ENCODE measurements at places on chromosomes 2 and 18.
A peak's percentile ranks its signal among the peaks of the same experiment; 100 is the strongest.

DNA sequence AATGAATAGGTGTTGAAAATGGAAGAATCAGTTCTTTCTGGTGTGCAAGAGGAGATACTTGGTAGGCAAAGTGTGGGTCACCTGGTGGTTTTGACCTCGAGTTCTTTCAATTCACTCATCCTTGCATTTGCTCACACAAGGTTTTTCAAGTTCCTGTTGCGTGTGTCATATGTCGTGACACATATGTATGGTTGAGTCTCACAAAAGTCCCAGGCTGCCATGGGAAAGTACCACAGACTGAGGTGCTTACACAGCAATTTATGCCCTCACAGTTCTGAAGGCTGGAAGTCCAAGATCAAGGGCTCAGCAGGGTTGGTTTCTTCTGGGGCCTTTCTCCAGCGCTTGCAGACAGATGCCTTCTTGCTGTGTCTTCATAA, 64.4 kb downstream of the NCK2 start:
- no peak for DNase-seq

GRCh38 chr2:9401646-9402371, 21.5 kb downstream of the ITGB1BP1 start:
- no peak for DNase-seq

DNA sequence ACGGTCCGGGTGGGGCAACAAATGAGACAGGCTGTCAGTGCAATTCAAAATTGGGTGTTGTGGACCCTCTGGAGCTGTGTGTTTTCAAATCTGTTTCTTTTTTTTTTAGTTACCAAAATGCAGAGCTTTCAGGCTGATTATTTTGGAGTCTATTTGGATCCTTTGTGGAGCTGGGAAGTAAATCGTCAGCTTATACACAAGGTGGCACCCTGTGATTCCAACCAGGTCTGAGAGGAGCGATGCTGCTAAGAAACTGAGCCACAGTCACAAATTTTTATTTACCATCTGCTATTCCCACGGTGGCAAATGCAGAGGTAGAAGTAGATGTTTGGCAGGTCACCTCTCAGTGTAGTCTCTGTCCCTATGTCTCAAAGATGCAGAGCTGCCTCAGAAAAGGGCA, 3.8 kb upstream of the EPC2 start:
- DNase-seq = no peak

GRCh38 chr2:10028407-10028987, 14.9 kb upstream of the KLF11 start:
- DNase-seq = no peak

- no peak for DNase-seq
These were observed 46.1 kb upstream of the FOSL2 start for GRCh38 chr2:28346587-28346986.

DNA sequence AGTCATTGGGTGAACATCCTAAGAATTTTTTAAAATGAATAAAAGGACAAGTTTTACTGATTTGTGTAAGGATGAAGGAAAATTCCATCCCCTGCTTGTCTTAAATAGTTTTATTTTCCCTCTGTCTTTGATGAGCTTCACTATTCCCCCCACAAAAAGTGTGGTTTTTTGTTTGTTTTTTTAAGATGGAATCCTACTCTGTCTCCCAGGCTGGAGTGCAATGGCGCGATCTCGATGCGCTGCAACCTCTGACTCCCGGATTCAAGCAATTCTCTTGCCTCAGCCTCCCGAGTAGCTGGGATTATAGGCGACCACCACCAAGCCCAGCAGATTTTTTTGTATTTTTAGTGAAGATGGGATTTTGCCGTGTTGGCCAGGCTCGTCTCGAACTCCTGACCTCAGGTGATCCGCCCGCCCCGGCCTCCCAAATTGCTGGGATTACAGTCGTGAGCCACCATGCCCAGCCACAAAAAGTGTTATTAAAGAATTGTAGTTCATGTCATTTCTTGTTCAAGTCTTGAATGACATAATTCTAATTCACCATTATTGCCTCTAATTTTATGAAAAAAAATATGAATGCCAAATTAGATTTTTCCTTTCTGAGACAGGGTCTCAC, 91.7 kb downstream of the AGPS start:
- no peak for DNase-seq

GRCh38 chr2:172693037-172693436, 42.6 kb upstream of the RAPGEF4 start:
- DNase-seq = peak; percentile 73

- no peak for DNase-seq
These were observed 1064.8 kb downstream of the SUCLG1 start for GRCh38 chr2:83394134-83394904.
